ENCODE measurements at places on chromosomes 11 and 22.

GRCh38 chr22:37484480-37485394 lies 1.4 kb downstream of the MFNG start:
- DNase-seq, result peak; percentile 83

DNA sequence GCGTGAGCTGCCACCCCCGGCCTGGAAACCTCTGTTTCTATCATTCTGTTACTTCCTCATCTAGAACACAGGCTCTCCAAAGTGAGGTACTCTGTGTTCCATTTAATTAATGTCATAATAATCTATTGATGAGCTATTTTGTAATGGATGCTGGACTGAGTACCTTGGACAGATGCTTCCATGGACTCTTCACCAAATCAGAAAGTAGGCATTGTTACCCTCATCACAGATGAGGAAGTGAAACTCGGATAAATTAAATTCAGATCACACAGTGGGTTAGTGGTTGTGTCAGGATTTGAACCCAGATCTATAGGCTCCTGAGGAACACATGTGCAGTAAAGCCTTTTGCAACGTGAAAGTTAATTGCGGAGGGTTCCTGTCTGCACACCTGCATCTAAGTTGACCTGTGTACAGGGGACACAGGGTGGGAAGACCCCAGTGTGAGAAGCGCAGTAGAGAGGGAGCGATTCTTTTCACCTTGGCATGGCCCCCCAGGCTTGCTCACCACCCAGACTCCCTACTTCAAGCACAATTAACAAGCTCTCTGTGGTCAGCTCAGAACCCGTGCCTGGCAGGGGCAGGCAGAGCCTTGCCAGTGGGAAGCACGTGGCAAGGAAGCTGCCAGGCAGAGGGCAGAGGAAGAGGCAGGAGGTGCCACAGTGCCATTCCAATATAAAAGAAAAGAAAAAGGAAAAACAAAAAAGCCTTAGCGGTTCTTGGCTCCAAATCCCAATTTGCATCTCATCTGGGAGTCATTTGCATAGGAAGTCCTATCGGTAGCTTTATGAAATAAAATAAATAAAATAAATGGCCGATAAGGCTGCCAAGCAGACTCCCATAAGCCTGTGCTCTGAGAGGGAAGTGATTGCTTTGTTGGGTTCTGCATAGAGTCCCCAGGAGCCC lies 239.3 kb downstream of the GRIK4 start:
- DNase-seq, result no peak

- no peak for DNase-seq
Measured at GRCh38 chr11:124605719-124606118, 5.5 kb upstream of the PANX3 start.

DNA sequence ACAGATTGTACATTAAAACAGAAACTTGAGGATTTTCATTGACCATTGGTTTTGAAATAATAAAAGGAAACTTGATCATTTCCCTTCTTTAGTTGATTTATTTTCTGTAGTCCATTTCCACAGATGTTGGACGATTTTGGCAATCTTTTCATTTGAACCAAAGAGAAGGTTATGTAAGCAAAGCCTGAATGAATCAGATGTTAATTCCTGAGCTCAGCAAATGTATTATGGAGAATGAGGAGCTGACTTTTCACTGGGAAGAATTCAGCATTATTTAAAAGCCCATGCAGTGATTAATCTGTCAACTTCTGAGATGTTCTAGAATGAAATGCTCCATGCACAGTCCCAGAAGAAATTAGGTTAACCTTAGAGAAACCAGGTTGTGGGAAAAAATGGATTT lies 29.0 kb downstream of the ELMOD1 start:
- DNase-seq, result no peak

DNA sequence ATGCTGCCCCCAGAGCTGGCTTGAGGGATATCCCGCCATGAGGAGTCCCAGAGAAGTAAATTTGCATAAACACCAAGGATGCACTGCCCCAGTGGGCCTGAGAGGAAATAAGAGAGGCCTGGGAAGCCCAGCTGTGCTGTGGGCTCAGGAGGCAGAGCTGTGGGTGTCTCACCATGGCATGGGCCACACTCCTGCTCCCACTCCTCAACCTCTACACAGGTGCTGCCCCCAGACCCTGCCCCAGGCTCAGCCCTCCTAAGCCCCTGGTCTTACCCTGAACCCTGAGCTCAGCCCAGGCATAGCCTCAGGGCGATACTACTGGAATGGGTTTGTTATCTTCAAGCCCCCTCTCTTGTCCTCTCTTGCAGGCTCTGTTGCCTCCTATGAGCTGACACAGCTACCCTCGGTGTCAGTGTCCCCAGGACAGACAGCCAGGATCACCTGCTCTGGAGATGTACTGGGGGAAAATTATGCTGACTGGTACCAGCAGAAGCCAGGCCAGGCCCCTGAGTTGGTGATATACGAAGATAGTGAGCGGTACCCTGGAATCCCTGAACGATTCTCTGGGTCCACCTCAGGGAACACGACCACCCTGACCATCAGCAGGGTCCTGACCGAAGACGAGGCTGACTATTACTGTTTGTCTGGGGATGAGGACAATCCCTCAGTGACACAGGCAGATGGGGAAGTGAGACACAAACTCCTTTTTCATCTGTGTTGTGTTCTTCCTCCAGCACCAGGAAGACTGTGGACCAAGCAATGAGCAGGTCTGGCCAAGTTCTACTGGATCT lies 59.9 kb downstream of the GGTLC2 start:
- no peak for DNase-seq

GRCh38 chr22:17980638-17981051 lies 43.7 kb downstream of the MICAL3 start:
- peak; percentile 49 for DNase-seq

DNA sequence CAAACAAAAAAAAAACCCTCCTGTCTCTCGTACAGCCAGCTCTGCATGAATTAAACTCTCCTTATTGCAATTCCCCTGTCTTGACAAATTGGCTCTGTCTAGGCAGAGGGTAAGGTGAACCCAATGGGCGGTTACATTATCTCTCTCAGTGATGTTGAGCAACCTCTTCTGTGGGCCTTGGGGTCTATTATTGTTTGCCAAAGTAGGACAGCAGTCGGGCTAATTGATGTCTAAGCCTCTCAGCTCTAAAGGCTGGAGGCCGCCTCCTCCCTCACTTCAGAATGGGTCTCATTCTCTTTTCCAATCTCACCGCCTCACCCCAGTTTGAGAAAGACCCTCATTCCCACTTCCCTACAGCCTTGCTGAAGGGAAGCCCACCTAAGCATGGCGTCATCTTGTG lies 1.3 kb upstream of the SLC25A45 start:
- DNase-seq, result no peak

GRCh38 chr11:65773784-65774411 lies 6.9 kb downstream of the AP5B1 start:
- no peak for DNase-seq

DNA sequence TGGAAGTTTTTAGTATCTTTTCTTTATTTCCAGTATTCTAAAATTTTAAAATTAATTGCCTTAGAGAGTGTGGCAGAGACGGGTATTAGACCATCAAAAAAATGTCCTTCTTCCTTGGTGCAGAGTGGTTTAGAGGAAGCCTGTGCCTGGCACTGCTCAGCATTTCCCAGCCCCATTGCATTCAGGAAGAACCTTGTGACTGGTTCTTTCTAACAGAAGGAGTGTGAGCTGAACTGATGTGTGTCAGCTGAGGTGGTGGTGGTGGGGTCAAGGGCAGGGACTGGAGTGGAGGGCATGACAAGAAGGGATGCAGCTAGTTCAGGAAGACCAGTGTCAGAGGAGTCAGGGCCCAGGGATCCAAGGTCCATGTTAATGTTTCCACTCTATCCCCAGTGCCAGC lies 58.7 kb upstream of the FDX1 start:
- DNase-seq, result no peak

DNA sequence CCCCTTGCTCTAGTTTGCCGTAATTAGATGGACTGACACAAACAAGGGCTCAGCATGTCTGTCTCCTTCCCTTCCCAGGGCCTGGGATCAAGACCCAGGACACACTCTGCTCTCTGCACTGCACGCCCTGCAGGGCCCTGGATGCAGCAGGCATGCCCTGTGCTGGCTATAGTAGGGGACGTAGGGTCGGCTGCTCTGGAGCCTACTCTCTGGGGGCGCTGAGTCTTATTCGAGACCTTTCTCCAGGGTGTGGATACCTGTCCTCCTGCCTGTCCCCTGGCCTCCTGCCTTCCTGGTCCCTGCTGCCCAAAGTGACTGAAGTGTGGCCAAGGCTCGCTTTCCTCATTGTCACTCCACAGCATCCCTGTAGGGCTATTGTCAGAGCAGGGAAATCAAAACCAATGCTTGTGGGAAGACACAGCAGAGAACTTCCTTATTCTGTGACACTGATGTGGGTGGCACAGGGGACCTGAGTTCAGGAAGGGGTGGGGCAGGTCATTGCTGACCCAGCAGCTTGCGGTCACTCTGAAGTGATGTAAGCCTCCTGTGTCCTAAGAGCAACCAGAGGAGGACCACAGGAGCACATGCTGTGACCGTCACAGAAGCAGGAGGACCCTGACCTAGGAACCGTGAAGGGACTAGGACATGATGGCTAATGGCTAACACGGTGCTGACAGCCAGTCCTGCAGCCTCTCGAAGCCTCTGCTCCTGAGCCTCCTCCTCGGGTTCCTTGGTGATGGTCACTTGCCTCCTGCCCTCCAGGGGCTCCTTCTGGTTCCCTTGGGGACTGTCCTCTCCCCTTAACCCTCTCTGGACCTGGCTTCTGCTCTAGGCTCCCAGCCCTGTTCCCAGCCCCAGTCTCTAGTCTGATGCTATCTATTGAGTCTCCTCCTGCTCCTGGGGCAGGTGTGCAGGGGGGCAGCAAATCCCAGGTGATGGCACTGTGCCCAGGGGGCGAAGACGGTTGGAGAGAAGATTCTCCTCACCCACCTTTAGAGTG lies 10.3 kb downstream of the APOBEC3A start:
- peak; percentile 18 for DNase-seq

GRCh38 chr11:112316971-112317370 lies 56.3 kb upstream of the PLET1 start:
- no peak for DNase-seq

DNA sequence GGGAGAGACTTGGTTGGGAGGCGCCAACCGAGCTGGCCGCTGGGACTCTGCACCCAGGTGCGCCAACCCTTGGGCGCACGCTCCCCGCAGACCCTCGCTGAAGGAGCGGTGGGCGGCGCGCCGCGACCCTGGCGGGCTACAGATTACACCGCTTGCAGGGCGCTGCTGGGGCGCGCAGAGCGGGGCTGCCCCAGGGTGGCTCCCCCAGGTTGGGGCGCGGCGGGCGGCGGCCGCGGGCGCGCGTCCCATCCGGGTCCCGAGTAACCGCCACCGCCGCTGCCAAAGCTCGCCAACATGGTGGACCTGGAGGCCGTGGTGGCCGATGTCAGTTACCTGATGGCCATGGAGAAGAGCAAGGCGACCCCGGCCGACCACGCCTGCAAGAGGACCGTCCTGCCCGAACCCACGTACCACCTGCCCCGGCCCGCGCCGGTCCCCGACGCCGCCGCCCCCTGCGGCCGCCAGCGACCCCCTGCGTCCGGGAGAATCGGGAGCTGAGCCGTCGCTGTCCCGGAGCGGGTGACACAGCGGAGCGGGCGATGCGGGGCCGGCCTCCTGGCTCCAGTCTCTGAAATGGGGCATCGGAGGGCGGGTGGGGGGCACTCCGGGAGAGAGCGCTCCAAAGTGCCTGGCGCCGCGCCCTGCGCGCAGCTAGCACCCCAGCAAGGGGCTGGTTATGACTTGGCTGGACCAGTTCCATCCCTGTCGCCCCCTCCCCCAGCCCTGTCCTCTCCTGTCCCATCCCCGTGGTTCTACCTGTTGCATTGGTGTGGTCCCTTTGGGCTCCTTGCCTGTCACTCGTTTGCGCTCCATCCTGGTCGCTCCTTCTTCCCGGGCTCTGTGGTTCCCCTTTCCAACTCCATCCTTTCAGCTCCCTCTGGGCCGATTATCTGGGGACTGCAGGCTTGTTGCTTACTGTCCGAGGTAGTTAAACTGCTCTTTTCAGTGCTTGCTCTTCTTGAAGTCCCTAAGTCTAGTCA lies 143.3 kb upstream of the GRK3 start:
- DNase-seq, result no peak

DNA sequence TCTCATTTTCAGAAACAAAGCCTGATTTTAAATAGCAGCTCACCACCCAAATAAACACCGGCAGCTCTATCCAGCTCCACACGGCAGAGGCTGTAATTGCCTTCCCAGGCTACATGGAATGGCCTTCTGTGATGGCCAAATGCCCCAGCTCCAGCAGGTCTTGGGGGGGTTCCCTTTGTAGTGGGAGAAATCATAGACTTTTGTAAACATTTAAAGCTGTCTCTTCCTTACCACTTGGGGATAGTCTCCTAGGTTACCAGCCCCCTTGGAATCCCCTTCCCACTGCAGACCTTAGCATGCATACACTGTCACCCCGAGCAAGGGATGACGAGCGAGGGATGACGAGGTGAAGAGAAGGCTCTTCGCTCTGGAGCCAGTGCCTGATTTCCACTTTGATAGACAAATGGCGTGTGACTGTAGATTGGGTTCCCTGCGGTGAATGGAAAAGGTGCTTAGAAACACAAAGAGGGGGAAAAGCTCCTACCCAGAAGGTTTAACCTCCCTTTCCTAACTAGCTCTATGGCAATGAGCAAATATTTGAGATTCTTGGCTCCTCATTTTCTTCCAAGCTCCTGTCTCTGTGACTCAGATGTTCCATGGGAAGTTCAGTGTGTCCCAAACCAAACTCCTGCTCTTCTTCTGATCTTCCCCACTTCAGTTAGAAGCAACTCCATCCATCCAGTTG lies 108.0 kb upstream of the CADM1 start:
- no peak for DNase-seq

DNA sequence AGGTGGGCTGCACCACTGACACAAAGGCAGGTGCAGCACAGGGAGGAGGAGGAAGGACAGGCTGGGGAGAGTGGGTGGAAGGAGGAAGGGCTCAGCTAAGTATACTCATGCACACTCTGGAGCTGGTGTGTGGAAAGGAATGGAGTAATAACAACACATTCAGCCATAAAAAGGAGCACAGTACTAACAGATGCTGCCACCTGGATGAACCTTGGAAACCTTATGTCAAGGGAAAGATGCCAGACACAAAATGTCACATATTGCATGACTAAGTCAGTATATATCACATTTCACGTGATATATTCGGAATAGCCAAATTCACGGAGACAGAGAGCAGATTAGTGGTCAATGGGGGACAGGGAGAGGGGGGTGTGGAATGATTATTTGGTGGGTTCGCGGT lies 389.6 kb upstream of the SYN3 start:
- DNase-seq, result no peak

- no peak for DNase-seq
Measured at GRCh38 chr11:83174008-83174407, 17.1 kb downstream of the PCF11 start.

DNA sequence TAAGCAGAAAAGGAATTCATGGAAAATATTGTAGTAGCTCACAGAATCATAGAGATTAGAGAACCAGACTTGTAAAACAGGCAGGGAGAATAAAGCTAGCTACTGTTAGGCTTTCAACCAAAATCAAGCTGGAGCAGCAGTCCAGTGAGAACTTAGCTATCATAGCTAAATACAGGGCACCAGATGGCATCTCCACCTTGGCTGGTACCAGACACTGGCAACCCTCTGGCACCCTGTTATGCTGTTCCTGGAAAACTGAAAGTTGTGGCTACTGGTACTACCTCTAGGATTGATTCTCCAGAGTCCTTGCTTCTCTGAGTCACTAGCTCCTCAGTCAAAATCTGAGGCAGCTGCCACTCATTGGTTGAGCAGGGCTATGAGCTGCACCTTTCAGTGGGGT lies 6.0 kb upstream of the DRD2 start:
- DNase-seq, result no peak

- no peak for DNase-seq
Measured at GRCh38 chr11:64037027-64037634, 1.4 kb downstream of the FLRT1 start.
